ENCODE measurements at places on chromosomes 2 and 18.

GRCh38 chr2:124163840-124164239, 138.8 kb downstream of the CNTNAP5 start:
- no peak for DNase-seq

DNA sequence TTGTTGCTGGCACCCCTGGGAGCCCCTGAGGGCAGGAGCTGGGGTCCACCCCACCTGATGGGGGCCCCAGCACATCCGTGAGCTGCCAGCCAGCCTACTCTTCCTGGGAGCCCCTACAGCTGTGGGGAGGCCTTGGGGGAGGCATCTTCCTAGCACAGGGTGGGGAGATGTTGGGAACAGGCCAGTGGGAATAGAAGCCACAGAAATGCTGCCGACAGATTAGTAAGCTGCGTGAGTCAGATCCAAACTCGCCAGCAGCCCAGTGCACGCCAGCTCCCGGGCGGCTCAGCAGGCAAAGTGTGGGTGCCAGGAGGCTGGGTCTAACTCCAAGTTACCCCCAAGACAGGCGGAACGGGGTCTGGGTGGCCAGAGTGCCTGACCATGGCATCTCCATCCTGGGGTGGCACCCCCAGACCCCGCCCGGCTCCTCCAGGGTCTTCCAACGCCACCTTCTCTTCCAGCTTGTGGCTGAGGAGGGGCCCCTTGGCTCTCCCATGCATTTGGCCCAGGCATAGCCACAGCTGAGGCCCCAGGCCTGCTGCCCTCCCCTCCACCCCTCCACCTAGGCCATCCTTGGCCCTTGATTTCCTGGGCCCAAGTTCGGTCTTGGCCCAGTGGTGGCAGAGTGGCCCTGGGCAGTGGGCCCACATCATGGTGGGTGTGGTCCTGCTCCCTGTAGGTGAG, 15.3 kb downstream of the CROCC2 start:
- DNase-seq: no peak

- no peak for DNase-seq
Measured at GRCh38 chr2:37154785-37155184, 2.0 kb downstream of the EIF2AK2 start.

DNA sequence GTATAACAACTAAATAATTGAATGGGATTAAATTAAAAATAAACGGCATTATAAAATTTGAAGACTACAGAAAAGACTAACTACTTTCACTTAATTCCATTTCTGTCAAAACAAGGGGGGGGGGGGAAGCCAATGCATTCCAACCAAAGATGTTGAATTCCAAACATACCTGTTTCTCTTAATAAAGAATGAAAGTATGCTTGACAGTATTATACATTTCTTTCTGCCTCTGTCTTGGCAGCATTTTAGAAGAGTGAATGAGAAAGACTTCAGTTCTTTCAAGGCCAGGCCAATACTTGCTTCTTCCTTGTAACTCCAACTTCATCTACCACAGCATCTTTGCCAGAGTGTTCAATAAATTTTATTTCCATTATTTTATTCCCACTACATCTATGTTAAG, 65.9 kb downstream of the PDE11A start:
- DNase-seq: no peak

GRCh38 chr2:168256448-168256847, 9.1 kb upstream of the STK39 start:
- DNase-seq: no peak

DNA sequence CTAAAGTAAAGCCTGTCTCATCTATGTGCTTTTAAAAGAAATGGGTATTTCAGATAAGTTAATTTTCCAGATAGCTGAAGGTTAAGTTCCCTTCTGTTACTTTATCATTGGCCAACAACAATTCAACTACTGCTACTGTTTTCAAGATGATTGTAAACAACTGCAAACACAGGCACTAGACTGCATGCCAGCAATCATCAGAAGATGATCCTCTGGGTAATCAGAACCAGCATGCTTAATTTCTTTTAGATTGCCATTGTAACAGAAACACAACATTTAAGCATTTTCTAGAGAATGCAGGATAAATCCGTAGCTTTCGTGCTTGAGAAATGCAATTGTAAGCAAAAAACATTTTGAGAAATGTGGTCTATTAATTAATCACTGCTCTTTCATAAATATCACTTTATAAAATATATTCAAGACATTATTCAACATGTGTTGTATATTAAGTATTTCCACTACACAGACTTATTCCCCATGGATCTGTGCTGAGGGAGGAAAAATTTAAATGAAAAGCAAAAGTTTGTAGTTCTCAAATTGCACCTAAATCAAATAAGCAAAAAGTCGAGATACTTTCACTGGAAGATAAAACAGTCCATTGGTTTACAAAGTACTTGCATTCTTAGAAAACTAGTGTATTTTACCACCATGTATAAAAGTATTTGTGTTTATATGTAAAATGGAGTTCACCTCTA, 133.7 kb downstream of the ATL2 start:
- DNase-seq: no peak

DNA sequence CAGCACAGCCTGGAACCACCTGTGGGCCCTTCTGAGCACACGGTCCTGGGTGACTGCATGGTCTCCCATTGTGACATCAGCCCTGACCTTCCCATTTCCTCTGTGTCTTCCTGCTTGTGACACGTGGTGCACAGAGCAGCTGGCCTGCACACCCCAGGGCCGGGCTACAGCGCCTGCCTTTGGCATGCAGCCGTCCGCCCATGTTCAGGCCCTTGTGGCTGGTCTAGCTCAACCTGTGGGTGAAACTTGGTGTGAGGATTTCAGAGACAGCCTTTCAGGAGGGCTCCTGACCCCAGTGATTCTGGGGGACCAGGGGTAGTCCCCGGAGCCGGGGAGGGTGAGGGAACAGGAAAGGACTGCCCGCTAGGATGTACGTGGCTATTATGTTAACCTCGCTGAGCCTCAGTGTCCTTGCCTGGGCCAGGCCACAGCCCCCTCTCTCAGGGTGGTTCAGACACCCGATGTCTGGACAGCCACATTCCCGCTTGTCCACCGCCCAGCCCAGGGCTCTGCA, 284.8 kb upstream of the HS6ST1 start:
- DNase-seq: no peak

- no peak for DNase-seq
Measured at GRCh38 chr2:133680343-133681049, 112.2 kb upstream of the NCKAP5 start.

DNA sequence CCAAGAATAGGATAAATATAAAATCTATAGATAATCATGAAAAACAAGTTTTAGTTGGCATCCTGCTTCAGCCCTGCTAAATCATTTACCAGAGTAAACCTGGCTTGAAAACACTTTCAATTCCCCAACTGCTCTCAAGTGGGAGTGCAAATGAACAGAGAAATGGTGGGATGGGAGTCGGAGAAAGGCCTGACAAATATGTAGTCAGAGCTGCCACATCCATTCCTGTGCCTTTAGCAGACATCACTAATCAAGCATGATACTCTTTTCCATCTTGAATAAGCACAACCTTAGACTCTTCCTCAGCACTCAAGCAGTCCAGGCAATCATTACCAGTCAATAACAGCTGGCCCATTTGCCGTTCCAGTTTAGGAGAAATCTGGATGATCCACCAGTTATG, 101.3 kb downstream of the ANKRD44 start:
- DNase-seq: no peak

DNA sequence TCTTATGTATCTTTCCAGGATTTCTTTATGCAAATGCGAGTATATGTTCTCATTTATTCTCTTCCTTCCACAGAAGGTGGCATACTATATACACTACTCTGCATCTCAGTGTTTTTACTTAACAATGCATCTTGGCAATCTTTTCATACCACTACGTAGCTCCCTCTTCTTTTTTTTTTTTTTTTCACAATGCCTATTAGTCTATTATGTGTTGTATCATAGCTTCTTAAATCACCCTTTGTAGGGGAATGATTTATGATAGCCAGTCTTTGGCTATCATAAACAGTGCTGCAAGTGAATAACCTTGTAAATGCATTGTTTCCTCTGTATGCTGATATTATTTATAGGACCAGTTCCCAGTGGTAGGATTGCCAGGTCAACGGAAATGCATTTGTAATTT, 204.2 kb downstream of the BABAM2 start:
- DNase-seq: no peak

DNA sequence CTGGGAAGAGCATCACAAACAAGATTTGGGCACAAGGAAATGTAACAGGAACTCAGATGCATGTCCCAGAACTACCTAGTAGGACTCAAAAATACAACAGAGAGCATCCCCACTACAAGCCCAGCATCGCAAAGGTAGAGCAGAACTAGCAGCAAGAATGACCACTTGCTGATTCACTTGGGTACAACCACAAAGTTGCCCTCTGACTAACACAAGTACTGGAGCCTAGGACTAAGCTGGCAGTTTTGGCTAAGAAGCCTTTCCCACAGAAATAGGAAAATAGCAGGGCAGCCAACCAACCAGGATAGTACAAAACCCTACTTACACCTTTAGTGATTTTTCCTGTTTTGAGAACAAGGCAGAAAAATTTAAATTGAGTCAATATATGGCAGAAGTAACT, 193.8 kb downstream of the PAX3 start:
- no peak for DNase-seq

GRCh38 chr2:45777996-45778719, 126.7 kb downstream of the PRKCE start:
- no peak for DNase-seq

DNA sequence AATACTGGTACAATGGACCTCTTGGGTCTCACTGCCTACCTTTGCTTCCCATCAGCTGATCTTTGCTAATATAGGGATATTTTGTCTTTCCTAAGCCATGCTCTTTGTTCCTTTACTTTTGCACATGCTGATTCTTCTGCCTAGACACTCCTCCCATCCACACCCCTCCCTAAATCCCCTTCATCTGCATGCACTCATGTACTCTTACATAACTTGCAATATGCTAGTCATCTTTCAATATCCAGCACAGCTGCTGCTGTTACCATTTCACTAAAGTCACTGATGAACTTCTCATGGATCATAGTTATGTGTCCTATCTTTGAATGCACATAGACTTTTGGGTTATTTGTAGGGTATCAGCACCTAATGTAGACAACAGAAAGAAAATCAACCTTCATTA, 18.5 kb upstream of the DTNA start:
- DNase-seq: no peak

DNA sequence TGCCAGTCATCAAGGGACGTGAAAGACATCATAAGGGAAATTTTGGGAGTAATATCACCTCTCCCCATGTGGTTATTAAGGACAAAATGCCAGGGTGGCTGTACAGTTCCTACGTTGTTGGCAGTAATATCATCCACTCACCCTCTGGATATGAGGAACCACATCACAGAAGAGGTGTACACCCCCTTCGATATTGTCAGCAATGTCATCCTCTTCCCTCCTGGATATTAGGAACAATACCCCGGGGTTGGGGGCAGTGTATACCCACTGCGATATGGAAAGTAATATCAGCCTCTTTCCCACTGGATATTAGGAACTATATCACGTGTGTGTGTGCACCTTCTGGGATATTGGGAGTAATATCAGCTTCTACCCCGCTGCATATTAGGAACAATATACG, 1933.3 kb downstream of the SUCLG1 start:
- DNase-seq: no peak

DNA sequence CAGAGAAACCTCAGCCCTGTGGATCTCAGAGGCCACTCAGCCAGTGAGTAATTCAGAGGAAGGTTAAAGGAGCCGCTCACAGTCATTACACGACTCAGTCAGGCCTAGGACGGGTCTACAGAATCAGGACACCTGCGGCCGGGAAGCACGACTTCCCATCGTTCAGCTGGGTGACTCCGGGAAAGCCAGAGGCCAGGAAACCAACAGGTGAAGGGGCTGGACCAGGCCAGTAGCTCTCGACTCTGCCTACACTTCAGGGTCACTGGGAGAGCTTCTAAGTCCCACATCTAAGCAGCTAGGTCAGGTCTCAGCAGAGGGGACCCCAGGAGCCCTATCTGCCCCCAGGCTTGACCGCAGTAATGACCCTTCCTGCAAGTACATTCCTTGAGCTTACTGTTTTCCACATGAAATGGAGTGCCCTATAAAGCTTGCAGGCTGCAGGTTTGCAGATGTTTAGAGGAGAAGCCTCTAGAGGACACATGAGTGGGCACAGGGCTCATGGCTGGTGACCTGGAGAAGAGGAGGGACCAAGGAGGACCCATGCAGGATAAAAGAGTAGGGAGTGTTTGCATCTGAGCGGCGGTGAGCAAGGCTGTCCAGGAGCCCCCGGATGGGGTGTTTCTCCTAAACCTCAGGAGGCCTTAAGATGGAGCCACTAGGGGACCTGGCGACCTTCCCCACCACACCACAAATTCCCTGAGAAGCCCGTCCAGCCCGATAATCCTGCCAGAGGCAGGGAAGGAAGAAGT, 9.5 kb downstream of the DIPK1C start:
- DNase-seq: no peak

DNA sequence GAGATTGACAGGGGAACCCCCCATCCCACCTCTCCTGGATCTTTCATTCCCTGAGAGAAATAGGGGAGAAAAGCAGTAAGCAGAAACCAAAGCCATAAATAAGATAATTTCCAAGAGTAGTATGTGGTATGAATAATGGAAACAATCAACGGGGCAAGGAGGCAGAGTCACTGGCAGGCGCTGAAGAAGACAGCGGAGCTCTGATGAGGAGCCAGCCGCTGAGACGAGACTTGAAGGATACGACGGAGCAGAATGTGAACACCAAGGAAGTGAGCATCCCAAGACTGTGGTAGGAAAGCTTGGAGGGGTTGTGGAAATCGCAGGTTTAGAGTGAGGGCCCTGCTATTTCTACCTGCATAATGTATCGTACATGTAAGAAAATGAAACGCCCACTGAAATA, 93.6 kb upstream of the CBLN2 start:
- DNase-seq: no peak

- no peak for DNase-seq
Measured at GRCh38 chr2:152452256-152452973, 117.4 kb downstream of the FMNL2 start.

GRCh38 chr18:58900015-58900649, 35.5 kb downstream of the ZNF532 start:
- DNase-seq: no peak

- DNase-seq: no peak
Measured at GRCh38 chr18:35588995-35589394, 7.5 kb downstream of the GALNT1 start.

DNA sequence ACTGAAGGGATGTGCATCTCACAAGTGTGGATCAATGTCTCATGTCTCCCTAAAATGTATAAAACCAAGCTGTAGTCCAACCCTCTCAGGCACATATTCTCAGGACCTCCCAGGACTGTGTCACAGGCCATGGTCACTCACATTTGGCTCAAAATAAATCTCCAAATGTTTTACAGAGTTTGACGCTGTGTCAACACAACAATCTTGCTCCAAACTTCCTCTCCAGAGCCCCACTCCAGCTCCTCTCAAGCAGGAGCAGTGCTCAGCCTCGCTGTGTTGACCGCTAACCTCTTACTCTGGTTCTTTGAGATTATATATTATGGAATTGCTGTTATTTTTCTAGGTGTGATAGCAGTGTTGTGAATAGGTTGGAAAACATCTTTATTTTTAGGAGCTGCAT, 56.2 kb downstream of the CYP27C1 start:
- DNase-seq: no peak

Measured in stimulated activated CD8-positive, alpha-beta memory T cell treated with anti-CD3 and anti-CD28 coated beads, Interleukin-15, amount 100 ng/mL, for 48 hours (primary cell).